NCI-H1048 (cell line): ENCODE measurements at places on chromosomes 16 and 17.

GRCh38 chr17:55038291-55038690 lies 69.7 kb downstream of the STXBP4 start:
- DNase-seq: no peak

GRCh38 chr17:75096082-75096625 lies 8.4 kb downstream of the SLC16A5 start:
- no peak for DNase-seq

GRCh38 chr17:17682293-17682736 lies 1.1 kb downstream of the RAI1 start:
- no peak for DNase-seq

- DNase-seq: no peak
Measured at GRCh38 chr17:52244689-52245088, 86.2 kb upstream of the CA10 start.

- DNase-seq: no peak
Measured at GRCh38 chr17:12637015-12637414, 28.7 kb upstream of the MYOCD start.
